ENCODE measurements at places on chromosomes 7 and 10.

DNA sequence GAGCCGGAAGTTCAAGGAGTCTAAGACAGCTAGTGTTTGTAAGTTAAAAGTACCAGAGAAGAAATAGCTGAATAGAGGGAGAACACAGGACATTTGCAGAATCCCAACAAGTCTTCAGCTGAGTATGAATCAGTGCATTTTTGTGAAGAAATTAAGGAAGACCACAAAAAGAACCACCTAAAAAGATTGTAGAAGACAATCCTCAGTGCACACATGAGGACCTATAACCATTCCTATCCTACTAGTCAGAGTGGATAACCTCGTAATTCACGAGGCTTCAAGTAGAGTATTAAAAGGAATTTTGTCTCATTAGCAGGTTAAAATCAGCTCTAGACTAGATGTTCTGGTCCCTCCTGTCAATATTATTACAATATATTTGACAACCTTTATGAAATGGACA lies 295.4 kb upstream of the KAT6B start:
- no peak for DNase-seq

GRCh38 chr10:118358327-118358726 lies 16.2 kb upstream of the FAM204A start:
- DNase-seq, result peak; percentile 77

GRCh38 chr7:141071855-141072547 lies 1.9 kb upstream of the TMEM178B start:
- DNase-seq, result peak; percentile 23

DNA sequence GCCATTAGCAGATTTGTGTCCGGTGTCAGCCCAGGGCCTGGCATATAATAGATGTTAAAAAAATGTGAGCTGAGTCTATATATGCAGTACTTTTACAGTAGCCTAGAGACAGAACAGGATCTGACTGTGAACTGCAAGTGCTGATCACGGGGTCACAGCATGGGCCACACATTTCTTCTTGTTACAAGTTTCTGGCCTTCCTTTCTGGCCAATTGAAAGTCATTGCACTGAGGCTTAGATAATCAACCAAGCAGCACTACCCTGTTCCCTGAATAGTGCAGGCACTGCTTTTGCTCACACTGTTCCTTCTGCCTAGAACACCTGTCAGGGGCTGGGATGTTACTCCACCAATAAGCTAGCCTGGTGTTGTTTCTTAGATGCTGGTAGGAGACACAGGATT lies 5.4 kb upstream of the MARVELD1 start:
- no peak for DNase-seq

DNA sequence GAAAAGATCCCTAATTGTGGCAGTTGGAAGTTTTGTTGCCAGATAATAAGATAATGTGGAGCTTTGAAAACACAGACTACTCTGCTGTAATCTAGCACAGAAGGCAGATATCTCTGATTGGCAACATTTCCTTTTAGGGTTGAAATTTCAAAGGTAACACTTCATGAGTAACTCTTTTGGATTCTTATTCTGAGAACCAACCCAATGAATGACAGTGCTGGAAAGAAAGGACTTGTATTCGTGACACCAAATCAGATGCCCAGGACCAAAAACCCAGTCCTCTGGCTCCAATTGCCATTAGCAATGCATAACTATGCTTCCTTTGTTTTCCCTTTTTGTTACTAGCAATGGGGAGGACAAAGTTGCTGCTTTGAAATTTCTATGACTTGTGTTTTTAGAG lies 41.0 kb upstream of the ELMO1 start:
- no peak for DNase-seq

GRCh38 chr7:152572101-152572500 lies 103.8 kb downstream of the XRCC2 start:
- no peak for DNase-seq

GRCh38 chr7:27119412-27119911 lies 11.1 kb downstream of the HOXA4 start:
- no peak for DNase-seq

- DNase-seq, result no peak
Measured at GRCh38 chr10:13732465-13732881, 145.7 kb downstream of the PRPF18 start.

GRCh38 chr10:124022066-124022465 lies 71.3 kb downstream of the CHST15 start:
- DNase-seq, result no peak

GRCh38 chr10:96651998-96652431 lies 65.2 kb upstream of the TM9SF3 start:
- no peak for DNase-seq

- no peak for DNase-seq
Measured at GRCh38 chr10:31422634-31423033, 103.6 kb downstream of the ZEB1 start.

GRCh38 chr7:128066858-128067257 lies 35.6 kb upstream of the LRRC4 start:
- DNase-seq, result no peak

DNA sequence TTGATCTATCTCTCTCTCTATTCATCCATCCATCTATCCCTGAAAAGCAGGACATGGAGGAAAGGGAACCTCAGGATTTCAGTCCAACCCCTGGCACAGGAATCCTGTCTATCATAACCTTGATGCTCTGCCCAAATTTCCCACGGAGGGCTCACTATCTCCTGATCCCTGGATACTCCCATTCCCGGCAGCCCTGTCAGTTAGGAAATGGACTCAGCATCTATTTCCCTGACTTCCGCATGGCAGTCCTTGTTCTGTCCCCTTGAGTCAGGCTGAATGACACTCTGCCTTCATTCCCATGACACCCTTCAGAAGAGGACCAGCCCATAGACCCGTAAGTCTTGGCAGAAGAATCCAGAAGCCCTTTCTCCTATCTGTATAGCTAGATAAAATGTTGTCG lies 77.7 kb downstream of the VWA2 start:
- DNase-seq, result no peak

- DNase-seq, result no peak
Measured at GRCh38 chr7:2199528-2199927, 33.2 kb downstream of the MAD1L1 start.

GRCh38 chr7:142809671-142810070 lies 38.9 kb downstream of the PRSS2 start:
- no peak for DNase-seq

DNA sequence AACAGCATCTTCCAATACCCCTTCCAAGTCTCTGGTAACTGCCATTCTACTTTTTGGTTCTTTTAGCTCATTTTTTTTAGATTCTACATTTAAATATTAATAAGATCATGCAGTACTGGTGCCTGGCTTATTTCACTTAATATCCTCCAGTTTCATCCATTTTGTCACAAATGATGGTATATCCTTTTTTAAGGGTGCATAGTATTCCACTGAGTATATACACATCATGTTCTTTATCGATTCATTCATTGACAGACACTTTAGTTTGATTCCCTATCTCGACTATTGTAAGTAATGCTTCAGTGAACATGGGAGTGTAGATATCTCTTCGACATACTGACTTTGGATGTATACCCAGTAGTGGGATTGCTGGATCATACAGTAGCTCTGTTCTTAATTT lies 89.7 kb downstream of the CCDC3 start:
- no peak for DNase-seq

GRCh38 chr10:83352588-83352987 lies 786.7 kb upstream of the GHITM start:
- DNase-seq, result no peak

GRCh38 chr7:41893656-41894055 lies 190.8 kb upstream of the INHBA start:
- DNase-seq, result no peak

- DNase-seq, result no peak
Measured at GRCh38 chr10:78953113-78953798, 115.5 kb upstream of the ZMIZ1 start.

- no peak for DNase-seq
Measured at GRCh38 chr7:676972-677385, 49.5 kb upstream of the DNAAF5 start.

DNA sequence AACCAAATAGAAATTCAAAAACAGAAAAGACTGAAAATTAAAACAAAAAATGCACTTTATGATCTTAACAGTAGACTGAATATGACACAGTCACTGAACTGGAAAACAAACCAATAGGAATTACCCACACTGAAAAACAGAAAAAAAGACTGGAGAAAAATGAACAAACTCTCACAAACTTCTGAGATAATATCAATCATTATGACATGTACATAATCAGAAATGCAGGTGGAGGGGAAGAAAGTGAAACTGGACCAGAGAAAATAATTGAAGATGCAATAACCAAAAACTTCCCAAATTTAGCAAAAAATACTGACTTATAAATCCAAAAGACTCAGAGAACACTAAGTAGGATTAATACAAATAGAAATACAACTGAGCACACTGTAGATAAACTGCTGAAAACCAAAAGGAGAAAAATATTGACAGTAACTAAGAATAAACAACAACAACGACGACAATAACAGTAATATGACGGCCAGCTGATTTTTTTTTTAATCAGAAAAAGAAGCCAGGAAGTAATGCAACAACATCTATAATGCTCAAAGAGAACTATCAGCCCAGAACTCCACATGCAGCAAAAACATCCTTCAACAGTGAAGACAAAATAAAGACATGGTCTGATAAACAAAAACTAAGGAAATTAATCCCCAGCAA lies 108.1 kb downstream of the ZFAND4 start:
- DNase-seq, result no peak

DNA sequence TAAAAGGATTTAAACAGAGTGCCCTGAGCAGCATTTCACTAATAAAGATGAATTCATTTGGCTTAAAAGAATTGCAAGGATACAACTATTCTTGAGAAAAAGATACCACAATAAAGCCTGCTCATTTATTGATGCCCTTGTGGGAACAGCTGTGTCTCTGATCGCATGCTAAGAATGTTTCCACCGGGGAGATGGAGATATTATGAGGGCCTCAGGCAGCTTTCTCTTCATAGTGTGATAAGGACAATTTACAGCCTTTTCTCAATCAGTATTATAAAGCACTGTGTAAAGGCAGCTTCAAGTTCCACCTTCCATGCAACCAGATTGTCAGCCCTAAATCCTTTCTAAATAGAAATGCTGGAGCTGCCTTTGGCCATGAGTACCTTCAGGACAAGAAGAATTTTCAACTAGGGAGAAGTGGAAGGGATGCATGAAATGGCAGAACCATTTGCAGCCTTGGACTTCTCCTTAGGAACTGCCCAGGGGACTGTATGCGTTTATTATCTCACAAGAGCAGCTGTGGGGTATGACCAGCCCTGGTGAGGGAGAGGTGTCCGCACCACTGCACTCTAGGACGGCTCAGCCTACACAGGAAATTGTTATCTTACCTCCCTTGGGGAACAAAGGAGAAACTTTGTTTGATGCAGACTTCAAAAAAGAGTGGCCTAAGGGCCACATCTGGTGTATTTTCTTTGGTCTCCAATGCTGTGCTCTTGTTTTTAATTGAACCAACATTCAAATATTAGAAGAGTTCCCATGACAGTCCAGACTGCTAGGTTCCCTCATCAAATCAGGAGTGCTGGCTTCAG lies 116.9 kb upstream of the PCGF5 start:
- DNase-seq, result no peak

GRCh38 chr10:118033905-118034304 lies 12.8 kb downstream of the RAB11FIP2 start:
- DNase-seq, result no peak

DNA sequence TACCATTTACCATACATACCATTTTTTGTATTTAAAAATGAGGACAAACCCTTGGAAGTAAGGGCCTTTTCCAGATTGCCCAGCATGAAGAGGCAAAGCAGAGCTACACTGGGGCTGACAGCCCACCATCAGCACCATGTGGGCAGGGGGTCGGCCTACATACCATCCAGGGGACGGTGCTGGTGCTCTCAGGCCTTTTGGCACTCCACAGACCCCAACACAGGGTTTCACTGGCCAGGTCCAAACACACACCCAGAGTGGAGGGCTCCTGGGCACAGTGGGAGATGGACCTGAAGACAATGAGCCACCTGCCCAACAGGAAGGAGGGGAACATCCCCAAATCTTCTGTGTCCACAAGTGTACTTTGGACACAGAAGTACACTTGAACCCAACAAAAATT lies 69.2 kb upstream of the CAMK2B start:
- no peak for DNase-seq

DNA sequence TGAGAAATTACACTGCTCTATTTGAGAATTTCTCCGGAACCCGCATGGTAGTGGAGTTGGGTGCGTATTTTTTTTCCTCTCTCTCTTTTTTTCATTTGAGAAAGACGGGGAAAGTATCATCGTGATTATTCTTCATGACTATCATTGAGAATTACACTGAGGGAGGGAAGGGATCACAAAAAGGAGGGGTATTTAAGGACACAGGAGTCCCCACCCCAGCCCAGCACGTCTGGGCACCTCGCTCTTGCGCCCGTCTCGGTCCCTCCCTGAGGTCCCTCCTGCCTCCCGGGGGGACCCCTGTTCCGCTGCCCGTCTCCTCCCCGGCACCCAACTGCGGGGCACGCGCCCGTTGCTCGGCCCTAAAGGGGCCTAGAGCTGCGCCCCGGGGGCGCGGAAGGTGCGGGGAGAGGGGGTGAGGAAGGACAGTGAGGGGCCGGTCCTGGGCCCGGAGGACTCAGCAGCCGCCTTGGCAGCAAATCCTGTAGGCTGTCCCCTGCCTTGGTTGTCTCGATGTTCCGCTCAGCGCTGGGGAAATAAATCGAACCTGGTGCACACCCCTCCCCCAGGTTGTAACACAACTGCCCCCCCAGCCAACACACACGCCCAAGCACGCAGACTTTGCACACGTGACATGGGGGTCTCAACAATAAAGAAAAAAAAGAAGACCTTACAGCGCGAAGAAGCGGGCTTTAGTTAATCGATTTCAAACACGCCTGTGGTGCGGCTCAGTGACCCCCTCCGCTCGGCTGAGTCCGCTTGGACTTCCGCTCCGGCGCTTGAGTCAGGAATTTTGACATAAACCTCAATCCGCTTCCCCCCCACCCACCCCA lies 18.6 kb upstream of the GATA3 start:
- DNase-seq, result no peak

DNA sequence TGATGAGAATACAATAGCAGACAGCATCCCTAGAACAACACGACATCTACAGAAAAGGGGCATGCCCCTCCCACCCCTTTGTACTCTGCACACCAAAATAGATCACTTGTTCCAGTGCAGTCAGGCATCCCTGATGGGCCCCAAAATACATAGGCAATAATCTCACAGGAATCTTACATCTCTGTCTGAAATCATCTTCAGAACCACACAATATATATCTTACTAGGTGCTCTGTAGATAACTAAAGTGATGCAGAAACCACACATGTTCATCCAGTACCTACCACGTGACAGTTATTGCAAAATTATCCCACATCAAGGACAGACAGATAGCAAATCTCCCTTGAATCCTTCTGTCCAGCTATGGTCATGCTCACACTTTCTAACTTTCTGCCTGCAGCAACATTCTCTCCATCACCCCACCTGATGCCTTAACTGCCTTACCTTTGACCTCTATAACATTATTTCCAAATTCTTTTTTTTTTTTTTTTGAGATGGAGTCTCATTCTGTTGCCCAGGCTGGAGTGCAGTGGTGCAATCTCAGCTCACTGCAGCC lies 30.7 kb downstream of the ST8SIA6 start:
- DNase-seq, result no peak

DNA sequence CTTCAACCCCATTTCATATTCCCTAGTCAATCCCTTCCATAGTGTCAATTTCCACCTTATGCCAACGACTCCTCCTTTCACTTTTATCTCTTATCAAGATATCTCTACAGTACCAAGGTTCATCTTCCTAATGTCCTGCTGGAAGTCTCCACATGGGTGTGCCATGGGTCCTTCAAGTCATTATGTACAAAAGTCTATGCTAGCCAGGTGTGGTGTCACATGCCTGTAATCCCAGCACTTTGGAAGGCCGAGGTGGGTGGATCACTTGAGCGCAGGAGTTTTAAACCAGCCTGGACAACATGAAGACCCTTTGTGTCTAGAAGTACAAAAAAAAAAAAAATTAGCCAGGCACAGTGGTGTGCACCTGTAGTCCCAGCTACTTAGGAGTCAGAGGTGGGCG lies 47.6 kb downstream of the PRTFDC1 start:
- DNase-seq, result no peak

- DNase-seq, result no peak
Measured at GRCh38 chr10:108662975-108663374, 1260.3 kb downstream of the XPNPEP1 start.
